ENCODE measurements at places on chromosomes 1 and 21.

DNA sequence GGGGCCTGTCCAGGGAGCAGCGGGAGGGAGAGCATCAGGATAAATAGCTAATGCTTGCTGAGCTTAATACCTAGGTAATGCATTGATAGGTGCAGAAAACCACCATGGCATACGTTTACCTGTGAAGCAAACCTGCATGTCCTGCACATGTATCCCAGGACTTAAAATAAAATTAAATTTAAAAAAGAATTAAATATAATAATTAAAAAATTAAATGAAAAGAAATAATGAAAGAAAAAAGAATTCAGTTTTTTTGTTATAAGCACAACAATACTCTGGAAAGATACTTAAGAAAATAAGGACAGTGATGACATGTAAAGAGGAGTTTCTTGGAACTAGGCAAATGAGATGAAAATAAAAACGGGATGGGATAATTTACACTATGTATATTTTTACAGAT, 386.2 kb downstream of the LRRIQ3 start:
- no peak for DNase-seq

GRCh38 chr1:36382231-36382630, 3.5 kb downstream of the STK40 start:
- DNase-seq: no peak

- DNase-seq: peak; percentile 63
These were observed 520 bp downstream of the PLEKHN1 start for GRCh38 chr1:966704-967300.

GRCh38 chr1:39398278-39399021, 93.0 kb upstream of the BMP8A start:
- DNase-seq: peak; percentile 86

DNA sequence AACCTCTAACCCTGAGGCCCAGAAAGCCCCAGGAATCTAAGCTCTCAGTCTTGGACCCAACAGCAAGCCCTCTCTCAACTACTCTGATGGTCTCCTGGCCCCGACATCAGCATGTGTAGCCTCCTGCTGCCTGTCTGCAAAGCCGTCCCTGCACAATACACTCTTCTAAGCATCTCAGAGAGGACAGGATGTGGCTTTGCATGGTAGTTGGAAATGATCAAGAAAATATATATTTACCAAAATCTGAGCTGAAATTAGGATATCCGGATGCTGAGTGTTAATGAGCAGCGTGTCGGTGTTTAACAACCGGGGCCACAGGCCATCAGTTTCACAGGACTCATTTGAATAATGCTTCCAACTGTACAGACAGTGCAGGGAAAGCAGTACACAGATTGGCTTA, 59.1 kb upstream of the SIM2 start:
- DNase-seq: no peak

DNA sequence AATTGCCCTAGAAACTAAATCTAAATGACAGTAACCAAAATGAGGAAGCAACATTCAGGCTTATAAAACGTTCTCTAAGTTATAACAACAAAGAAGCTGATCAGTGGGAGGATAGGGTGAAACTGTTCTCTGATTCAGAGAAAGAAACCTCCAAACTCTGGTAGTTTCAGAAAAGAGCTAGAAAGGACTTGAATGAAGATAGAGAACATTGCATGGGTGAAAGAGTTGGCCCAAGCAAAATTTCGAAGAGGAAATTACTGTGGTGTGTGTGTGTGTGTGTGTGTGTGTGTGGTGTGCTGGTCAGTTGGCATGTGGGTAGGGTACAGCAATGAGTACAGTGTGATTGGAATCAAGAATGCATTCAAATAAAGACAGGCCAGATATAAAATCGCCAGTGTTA, 16.5 kb upstream of the SPAG17 start:
- no peak for DNase-seq

DNA sequence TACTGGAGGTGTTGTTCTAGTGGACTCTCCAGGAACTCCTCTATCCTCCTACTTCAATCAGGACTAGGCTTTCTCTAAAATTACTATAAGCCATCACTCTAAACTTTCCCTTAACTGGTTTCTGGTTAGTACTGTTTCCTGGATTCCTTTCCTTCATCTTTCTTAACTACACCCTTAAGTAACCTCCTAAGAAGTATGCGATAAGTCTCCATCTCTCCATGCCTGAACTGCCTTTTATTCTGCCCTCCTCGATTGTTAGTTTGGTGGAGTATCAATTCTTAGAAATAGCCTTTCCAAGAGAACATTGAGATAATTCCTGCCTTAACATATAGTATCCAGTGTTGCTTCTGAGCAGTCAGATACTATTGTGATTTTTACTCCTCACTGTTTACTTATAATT, 162.9 kb upstream of the PDE4B start:
- no peak for DNase-seq

- peak; percentile 18 for DNase-seq
These were observed 6.8 kb downstream of the RPE65 start for GRCh38 chr1:68442822-68443556.

DNA sequence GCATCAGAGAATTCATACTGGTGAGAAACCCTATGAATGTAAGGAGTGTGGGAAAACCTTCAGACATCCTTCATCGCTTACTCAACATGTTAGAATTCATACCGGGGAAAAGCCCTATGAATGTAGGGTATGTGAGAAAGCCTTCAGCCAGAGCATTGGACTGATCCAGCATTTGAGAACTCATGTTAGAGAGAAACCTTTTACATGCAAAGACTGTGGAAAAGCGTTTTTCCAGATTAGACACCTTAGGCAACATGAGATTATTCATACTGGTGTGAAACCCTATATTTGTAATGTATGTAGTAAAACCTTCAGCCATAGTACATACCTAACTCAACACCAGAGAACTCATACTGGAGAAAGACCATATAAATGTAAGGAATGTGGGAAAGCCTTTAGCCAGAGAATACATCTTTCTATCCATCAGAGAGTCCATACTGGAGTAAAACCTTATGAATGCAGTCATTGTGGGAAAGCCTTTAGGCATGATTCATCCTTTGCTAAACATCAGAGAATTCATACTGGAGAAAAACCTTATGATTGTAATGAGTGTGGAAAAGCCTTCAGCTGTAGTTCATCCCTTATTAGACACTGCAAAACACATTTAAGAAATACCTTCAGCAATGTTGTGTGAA, 12.8 kb downstream of the ZFP69B start:
- DNase-seq: no peak

- DNase-seq: no peak
These were observed 43.1 kb downstream of the ARHGEF16 start for GRCh38 chr1:3497521-3497920.

DNA sequence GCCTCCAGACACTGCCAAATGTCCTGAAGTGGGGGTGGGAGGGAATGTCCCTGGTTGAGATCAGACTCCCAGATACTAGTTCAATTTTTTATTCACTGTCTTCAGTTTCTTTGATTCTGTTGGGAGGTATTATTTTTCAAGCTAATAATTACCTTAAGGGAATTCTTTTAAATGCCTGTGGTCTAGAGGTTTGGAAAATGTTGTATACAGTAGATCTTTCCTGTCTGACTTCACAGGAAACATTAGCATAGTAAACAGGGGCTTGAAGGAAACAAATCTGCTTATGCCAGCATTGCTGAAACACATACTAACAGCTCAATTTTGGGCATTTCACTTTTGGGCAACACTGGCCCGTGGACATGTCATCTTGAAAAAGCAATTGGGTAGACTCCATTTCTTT, 84.3 kb upstream of the HP1BP3 start:
- DNase-seq: no peak

DNA sequence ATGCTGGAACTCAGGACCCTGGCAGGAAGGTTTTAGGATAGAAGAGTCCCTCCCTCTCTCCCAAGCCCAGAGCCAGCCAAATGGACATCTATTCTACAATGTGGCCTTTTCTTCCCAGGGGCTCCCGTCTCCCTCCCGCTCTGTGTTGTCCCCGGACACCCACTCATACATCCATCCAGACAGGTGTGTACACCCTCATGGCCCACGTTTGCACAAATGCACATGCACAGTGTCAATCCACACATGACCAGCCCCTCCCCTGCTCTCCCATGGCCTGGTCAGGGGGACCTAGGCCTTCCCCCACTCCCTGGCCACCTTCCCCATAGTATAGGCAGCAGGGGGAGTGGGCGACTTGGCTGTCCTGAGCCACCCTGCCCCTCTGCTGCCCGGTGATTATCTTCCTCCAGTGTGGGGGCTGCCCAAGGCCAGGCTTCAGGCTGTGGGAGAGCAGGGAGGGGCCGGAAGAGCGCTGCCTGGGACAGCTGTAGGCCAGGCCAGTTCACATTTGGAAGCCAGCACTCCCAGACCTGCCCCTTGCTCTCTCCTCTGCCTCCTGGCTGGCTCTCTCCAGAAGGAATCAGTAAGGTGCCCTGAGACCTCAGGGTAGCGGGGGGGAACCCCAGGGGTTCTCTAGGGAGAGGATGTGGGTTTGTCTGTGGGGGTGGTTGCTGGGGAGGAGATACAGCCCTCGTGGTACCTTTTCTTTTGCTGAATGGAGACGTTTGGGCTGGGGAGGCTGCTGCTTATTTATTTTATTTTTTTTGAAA, 4.1 kb upstream of the PTPN7 start:
- no peak for DNase-seq

- DNase-seq: no peak
These were observed 293.9 kb upstream of the PLXNA2 start for GRCh38 chr1:208538078-208538477.

- DNase-seq: no peak
These were observed 16.9 kb downstream of the NRDC start for GRCh38 chr1:51861669-51862068.

GRCh38 chr1:167936930-167937708, at the start of gene MPC2:
Gene MPC2 (minus strand): TSS chr1:167937072. CDS start chr1:167935841, 1,231 bp downstream.
- DNase-seq: peak; percentile 90

DNA sequence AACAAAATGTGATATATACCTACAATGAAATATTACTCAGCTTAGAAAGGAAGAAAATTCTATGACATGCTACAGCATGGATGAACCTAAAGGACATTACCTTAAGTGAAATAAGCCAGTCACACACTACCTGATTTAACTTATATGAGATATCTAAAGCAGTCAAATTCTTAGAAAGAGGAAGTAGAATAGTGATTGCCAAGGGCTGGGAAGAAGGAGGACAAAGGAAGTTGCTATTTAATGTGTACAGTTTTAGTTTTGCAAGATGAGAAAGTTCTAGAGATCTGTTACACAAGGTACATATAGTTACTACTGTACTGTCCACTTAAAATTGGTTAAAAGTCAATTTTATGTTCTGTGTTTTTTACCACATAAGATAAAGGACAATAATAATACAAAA, 87.5 kb upstream of the KCTD3 start:
- DNase-seq: no peak

DNA sequence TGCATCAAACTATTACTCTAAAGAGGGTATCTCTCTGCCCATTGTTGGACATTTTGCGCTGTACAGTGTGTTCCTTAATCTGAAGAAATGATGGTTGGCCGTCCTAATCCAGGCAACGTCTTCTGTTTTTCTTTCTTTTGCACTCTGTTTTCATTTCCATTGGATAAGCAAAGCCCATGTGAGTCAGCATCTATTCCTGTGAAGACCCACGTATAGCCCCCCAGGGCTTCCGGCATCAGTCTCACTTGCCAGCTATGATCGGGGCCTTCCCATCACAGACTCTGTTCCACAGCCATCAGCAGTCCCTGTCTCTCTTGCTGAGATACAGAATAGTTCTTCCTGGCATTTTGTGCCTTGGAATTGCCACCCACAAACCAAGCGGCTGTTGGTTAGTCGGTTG, 29.2 kb upstream of the BRDT start:
- DNase-seq: no peak

DNA sequence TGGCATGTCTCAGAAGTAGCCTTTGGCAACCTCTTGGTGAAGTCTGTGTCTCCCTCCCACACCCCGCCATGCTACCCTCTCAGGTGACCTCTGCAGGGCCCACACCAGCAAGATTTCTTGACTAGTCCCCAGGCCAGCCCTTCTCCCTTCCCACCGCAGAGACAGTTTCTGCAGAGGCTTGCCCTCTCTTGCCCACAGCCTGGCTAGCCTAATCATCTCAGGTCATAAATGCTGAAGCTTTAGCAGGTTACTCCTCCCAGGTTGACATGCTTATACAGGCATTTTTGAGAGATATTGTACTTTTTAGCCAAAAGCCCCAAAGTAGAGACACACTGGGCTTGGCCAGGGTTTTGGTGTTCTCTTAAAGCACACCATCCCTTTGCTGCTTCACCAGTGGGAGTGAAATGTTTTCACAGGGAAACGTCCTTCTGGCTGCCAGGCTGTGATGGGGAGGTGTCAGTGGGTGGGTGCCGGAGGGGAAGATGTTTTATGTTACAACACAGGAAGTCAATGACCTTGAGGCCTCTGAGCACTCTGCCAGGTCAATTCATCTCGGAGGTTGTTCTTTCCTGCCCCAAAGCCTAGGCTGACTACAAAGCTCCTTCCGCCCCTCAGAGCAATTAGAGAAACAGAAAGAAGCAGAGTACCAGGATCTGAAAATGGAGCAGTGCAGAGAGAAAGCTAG, 58.5 kb downstream of the STYXL2 start:
- no peak for DNase-seq

DNA sequence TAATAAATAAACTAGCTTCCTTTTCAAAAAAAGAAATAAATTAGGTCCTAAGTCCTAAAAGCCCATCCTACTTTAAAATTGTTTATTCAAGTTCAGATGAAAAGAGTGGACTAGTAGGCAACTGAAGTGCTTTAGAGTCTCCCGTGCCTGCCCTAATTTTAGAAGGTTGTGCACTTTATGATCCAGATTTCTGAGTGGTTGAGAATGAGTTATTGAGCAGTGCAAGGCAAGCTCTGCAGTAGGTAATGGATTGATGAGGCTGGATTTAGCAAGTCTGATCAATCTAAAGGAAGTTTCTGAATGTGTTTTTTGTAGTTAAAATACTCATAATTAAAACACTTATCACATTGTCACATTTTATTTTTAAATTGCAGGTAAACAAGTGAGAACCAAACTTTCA, 13.0 kb downstream of the GGPS1 start:
- DNase-seq: no peak

DNA sequence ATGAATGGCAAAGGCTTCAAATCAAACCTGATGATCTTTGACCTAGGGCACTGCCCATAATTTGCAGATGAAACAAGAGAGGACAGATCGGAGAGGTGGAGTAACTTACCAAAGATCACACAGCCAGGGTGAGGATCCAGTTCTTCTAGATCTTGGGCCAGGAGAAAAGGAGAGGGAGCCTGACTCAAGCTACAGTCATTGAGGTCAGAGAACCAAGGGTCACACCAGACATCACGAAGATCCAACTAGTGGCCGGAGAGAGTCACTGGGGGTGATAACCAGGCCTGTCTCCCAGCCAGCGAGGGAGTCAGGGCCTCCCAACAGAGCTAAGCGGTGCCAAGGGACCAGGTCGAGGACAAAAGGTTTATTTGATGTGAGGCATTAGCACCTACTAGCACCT, 115.0 kb downstream of the RIPK4 start:
- DNase-seq: no peak

- DNase-seq: no peak
These were observed 58.1 kb upstream of the ANGPTL1 start for GRCh38 chr1:178928976-178929375.
